ENCODE measurements at places on chromosomes 6 and 20.
A peak's percentile ranks its signal among the peaks of the same experiment; 100 is the strongest.

GRCh38 chr20:39849664-39850063, 839.4 kb downstream of the MAFB start:
- DNase-seq, result no peak

- peak; percentile 42 for DNase-seq
Observed at GRCh38 chr6:106974336-106974998, at the start of gene CD24. Gene CD24 (minus strand): TSS chr6:106974729. CDS start chr6:106974646, 83 bp downstream.

- no peak for DNase-seq
Observed at GRCh38 chr6:93238632-93239031, 180.7 kb downstream of the EPHA7 start.

GRCh38 chr6:152637296-152638047, at the start of gene SYNE1:
Gene SYNE1 (minus strand): TSS chr6:152637362. CDS start chr6:152628331, 9,031 bp downstream.
- no peak for DNase-seq

DNA sequence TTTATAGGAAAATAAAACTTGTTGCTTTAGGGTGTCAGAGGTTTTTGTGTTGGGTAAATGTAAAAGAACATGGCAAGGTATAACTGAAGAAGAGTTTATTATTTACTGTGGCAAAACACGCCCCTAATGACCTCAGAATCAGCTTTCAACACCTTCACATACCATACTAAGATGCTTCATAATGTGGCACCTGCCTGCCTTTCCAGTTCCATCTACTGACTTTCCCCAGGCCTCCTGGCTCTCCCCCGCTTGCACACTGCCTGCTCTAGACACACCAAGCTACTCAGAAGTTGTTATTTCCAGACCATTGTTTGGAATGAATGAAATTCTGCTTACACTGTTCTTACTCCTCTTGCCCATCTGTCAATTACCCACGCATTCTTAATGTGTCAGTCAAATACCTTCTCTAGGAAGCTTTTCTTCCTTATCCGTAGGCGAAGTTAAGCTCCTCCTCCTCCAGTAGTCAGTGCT, 1.8 kb downstream of the TIAM2 start:
- no peak for DNase-seq

- no peak for DNase-seq
Observed at GRCh38 chr6:165266621-165267020, 42.8 kb downstream of the C6orf118 start.

DNA sequence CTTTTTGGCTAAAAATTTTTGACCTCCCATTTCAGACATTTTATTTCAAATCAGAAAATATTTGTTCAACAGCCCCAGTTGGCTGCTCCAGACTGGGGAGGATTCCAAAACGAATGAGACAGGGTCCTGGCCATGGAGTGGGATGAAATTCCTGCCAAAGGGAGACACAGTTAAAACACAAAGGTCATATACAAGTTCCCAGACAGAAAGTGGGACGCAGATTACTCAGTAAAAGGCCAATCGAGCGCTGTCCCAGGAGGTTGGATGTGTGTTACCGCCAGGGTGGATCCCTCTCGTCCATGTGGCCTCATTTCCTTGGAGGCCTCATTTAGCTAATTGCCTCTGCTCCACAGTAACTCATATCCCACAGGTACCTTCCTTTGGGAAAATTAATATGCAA, 41.8 kb upstream of the NNAT start:
- no peak for DNase-seq

DNA sequence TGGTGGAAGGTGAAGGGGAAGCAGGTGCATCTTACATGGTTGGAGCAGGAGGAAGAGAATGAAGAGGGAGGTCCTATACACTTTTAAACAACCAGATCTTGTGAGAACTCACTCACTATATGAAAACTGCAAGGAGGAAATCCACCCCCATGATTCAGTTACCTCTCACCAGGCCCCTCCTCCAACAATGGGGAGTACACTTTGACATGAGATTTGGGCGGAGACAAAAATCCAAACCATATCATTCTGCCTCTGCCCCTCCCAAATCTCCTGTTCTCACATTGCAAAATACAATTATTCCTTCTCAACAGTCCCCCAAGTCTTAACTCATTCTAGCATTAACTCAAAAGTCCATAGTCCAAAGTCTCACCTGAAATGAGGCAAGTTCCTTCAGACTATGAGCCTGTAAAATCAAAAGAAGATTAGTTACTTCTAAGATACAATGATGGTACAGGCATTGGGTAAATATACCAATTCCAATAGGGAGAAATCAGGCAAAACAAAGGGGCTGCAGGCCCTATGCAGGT, 60.5 kb downstream of the EDN1 start:
- no peak for DNase-seq

- DNase-seq, result no peak
Observed at GRCh38 chr20:34579191-34579978, 20.9 kb downstream of the MAP1LC3A start.

DNA sequence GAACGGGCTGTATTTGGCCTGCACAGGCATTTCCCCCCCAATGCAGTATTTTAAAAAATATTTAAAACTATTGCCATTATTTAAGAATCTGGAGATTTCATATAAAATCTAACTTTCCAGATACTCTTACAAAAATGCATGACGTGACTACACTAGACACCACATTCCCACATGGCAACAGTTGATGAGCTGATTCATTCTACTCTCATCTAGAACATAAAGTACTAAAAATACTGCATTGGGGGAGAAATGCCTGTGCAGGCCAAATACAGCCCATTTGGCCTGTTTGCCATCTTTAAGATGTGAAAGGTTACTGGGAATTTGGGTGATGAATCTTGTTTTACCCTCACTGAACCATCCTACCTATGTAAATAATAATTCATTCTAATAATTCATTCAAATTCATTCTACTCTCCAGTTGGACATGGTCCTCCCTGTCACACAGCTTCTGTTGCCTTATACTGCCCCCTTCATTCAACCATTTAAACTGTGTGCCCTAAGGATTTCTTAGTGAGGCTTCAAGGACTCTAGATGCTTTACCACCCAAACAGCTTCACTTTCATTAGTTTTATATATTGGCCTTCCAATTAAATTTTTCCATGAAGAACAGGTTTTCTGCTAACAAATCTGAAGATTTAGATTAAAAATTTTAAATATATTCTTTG, 6.9 kb upstream of the ZSCAN16 start:
- DNase-seq, result no peak

DNA sequence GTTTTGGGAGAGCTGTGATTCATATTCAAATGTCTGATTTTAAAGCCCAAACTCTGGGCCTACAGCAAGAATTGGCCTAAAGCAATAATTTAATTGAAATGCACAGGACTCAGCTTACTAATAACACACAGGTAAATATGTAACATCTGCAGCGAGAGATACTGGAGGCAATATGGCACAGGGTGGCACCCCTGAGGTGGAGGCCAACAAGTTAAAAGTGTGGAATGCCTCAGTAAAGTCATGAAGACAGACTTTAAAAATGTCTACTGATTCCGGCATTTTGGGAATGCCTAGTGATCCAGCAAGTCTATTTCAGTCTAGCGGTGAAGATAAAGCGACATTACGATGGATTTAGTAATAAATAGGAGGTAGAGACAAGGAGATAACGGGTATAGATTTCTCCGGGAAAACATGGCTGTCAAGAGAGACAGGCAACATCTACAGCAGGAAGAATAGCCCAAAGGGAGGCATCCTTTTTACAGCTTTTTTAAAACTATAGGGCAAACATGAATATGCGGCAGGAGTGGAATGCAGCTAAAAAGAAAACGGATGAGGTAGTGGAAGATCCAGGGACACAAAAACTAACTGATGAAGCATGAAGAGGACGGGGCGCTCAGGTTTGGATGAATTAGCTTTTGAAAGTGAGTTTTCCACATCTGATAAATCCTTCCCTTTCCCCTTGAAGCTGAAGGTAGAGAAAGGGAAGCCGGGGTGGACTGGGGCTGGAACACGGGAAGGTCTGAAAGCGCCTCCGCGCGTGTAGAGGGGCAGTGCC, 1.2 kb downstream of the NANP start:
- no peak for DNase-seq

GRCh38 chr20:31740208-31740607, 1.1 kb downstream of the TPX2 start:
- DNase-seq, result no peak

- no peak for DNase-seq
Observed at GRCh38 chr6:92762443-92763273, 656.7 kb downstream of the EPHA7 start.

- DNase-seq, result no peak
Observed at GRCh38 chr20:23909390-23909789, 29.8 kb upstream of the CST5 start.

GRCh38 chr6:47235964-47236760, 73.5 kb downstream of the TNFRSF21 start:
- no peak for DNase-seq

DNA sequence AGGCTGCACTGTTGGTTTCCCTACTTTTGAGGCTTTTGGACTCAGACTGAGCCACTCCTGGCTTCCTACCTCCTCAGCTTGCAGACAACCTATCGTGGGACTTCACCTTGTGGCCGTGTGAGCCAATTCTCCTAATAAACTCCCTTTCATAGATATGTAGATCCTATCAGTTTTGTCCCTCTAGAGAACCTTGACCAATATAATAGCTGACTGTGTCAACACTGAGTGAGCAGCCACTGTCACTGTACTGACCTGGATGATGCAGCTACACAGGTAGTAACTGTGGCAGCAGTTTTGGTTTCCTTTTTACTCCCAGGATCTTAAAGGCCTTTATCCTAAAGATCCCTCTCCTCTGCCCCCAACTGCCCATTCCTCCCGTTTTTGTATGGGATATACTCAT, 70.2 kb downstream of the SLC22A3 start:
- DNase-seq, result no peak

DNA sequence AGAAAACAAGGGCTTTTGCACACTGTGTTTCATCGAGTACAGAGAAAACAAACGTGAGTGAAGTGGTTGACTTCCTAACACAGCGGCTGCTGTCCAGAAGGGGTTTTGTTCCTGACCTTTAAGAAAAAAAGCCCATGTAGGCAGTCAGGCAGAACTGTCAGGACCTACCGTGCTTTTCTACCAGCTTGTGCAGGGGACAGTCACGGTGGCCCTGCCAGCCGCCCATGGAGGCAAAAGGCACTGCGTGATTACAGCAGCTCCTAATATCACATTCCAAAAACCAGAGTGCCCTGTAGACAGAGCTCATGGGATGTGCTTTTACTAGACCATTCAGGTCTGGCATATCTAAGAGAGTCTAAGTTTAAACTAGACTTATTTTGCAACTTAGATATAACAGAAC, 12.2 kb downstream of the TNFAIP3 start:
- no peak for DNase-seq

- no peak for DNase-seq
Observed at GRCh38 chr6:15894973-15895725, 232.3 kb upstream of the DTNBP1 start.

GRCh38 chr6:154232013-154232910, 124.3 kb downstream of the IPCEF1 start:
- DNase-seq, result no peak

DNA sequence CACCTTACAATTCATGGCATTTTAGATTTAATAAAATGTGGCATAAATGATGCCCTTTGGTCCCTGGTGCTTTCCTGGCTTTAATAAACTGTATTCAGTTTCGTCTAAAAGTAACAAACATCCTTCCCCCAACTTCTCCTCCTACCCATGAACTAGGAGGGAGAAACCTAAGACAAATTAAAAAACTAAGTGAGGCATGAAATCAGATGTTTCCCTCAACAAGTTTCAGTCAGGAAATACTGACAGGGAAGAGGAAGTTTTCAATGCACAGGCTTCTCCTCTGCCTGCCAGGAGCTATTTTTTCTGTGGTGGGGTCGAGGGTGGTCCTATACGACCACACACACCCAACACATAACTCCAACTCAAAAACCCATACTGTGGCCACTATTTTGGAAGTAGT, 10.0 kb downstream of the HBS1L start:
- no peak for DNase-seq

- no peak for DNase-seq
Observed at GRCh38 chr6:57252975-57253374, 30.9 kb upstream of the RAB23 start.

GRCh38 chr6:44327096-44327495, 13.9 kb upstream of the AARS2 start:
- no peak for DNase-seq

GRCh38 chr6:164283574-164283973, 869.1 kb downstream of the QKI start:
- no peak for DNase-seq

GRCh38 chr6:150091476-150091875, 22.6 kb upstream of the ULBP3 start:
- DNase-seq, result no peak

DNA sequence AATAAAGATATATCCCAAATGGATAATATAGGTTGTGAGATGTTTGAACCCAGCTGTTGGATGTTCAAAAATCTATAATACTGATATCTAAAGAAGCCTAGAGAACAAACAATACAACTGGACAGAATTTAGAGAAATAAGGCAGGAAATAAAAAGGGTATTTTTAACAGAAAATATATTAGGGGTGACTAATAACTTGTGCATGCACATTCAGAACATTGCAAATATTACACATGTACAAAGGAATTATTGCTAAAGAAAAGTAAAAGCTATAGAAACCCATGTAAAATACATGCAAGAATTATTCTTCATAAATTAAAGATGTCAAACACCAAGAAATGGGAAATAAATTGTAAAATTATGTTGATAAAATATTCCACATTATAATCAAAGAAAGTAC, 32.7 kb upstream of the HCRTR2 start:
- no peak for DNase-seq

- no peak for DNase-seq
Observed at GRCh38 chr20:16444057-16444777, 129.0 kb downstream of the KIF16B start.

DNA sequence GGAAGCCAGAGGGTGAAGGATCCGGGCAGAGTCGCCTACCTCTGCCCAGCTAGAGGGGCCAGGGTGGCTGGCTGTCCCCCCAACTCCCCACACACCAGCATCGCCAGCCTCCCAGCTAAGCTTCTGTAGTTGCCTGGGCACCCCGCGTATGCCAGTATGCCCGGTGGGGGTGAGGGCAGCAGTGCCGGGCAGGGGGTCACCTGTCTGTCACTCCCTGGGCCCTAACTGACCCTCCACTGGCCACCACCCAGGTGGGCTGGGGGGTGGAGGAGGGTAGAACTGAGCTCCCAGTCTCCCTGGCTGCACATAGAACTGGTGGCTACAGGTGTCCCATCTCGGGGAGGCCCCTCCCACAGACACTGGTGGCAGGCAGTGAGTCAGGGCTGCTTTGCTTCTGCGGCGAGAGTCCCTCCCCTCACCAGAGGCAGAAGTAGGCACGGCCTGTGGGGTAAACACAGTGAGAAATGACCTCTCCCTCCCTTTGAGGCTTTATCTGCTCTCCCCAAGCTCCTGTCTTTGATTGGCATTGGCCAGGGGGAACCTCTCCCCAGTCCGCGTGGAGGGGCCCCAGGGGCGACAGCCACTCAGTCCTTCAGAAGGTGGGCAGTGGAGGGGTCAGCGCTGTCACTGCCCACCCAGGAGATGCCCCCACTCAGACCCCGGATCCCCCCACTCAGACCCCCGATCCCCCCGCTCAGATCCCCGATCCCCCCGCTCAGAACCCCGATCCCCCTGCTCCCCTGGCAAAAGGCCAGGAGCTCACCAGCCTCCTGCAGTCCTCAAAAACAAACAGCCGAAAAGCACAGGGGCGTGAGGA, 2.5 kb downstream of the NTSR1 start:
- DNase-seq, result peak; percentile 48

GRCh38 chr6:116763906-116764628, 1.5 kb downstream of the FAM162B start:
- DNase-seq, result no peak
